ENCODE measurements at places on chromosomes 1 and 21.

- no peak for DNase-seq
These were observed 98.3 kb upstream of the IPO9 start for GRCh38 chr1:201730611-201731010.

GRCh38 chr1:230077436-230078213, 10.6 kb downstream of the GALNT2 start:
- DNase-seq: no peak

DNA sequence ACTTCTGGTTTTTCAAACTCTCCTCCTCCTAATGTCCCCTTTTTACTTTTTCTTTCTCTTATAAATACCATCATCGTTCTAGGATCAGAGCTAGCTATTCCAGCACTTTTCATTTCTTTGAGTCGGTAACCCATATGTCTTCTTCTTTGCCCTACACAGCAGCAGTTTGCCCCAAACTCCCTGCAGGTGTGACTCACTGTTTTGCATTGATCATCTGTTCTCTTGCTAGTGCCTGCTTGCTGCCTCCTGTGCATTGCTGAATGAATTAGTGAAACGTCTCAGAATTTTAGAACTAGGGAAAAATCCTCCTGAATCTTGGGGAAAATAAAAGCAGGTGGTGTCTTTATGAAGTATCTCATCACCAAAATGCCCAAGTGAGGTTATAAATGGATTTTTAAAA, 21.7 kb downstream of the KCNK2 start:
- DNase-seq: no peak

DNA sequence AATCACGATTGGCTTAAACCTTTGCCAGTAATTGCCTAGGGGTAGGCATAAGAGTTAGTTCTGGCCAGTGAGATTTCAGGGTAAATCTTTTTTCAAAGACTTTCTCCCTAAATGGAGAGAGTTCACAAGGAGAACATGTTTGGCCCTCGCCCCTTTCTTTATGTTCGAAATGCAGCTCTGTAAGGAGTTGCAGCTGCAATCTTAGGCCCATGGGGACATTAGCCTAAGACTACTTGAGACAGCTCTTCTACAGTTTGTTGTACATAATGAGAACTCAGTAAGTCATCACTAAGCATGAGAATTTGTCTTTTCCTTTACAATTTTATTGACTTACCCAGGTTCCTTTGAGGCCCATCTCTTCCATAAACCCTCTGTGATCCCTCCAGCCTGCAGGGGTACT, 40.4 kb upstream of the GADD45A start:
- DNase-seq: no peak

DNA sequence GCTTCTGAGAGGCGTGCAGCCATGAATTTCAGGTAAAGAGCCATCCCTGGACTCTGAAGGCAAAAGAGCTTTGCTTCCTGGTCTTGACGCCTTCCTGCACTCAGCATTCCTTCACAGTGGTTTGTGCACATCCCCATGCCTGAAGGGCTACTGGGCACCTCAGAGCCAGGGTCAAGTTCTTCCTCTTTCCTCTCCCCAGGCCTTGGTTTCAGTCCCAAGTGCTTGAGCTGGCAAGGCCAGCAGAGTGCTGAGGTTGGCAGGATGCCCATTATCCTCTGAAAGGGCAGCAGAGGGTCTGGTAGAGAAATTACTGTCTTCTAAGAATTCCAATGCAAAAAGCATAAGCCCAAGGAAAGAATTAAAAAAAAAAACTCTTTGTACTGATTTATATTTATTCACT, 1064.9 kb downstream of the TTLL7 start:
- peak; percentile 1 for DNase-seq

GRCh38 chr1:42913426-42914091, 45.1 kb downstream of the SLC2A1 start:
- peak; percentile 62 for DNase-seq

DNA sequence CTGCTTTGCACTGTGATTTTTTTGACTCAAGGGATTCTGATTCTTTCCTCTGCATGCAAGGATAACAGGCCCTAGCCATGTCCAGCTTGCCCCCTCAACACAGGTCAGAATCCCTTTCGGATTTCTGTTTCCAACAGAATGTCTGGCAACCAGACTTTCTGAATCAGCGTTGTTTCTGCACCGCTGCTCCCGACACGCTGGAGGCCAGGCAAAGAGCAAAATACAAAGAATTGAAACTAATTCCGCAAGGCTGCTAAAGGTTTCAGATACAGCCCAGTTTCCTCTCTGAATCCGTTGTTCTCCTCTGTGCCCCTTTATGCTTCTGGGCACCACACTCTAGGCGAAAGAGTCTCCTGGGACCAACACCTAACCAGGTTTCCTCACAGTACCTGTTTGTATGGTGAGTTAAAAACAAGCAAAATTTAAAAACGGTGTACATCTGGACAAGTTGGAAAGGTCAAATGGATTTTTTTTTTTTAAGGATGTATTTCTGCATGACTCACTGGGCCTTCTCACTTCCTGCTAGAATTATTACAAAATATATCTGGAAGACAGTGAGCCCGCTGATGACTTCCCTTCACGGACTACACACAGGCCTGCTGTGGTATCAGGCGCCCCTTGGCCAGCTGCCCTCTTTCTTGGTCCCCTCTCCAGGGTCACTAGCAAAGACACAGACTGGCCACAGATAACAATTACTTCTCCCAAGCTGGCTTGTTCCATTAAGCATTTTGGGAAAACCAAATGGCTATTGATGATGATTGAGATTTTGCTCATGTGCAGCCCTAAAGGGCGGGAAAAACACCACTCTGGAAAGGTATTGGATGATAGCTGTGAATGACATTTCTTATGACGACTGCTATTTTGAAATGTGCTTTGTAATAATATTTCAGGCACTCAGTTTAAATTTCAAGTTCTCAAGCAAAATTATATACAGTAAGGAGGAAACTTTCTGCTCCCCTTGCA, 118.3 kb downstream of the TGFB2 start:
- no peak for DNase-seq

DNA sequence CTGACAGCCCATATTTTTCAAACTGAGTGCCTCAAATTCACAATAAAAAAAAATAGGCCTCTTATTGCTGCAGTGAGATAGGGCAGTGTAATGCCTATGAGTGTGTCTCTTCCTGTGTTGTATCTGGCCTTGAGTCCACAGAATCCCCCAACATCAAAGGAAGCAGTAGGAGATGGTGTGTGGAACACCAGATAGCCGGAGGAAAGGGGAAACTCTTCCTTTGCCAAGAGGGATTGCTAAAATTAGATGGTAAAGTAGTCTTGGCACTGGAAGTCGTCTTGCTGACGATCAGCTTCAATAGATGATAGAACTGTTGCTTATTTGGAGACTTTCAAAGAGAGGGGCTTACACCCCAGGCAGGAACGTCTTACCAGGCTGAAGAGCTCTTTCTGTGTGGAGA, 51.8 kb downstream of the RUNX1 start:
- DNase-seq: no peak

DNA sequence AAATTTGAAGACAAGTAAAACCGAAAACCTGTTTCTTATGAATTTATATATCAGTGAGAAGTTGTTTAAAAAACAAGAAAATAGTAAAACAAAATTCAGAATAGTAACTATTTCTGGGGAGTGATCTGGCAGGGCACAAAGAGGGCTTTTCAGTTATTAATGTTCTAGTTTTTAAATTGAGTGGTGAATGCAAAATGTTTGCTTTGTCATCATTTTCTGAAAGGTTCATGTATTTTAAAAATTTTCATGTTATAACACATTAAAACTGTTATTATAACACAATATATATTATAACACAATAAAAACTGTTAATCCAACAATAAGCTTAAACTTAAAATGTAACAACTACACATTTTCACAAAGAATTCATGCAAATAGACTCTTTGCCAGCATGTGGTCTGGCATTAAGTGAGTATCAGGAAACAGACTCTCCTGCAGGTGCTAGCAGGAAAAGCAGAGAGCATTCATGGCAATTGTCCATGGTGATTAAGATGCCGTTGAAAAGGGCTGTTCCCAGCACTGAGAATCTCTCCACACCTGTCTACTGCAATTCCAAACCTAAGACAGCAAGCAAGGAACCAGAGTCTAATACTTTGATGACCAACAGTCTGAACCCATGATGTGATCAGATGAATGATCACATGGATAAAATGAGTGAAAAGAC, 204.9 kb downstream of the TBX15 start:
- DNase-seq: peak; percentile 58

GRCh38 chr21:34528131-34528561, 16.1 kb upstream of the KCNE1 start:
- DNase-seq: no peak

DNA sequence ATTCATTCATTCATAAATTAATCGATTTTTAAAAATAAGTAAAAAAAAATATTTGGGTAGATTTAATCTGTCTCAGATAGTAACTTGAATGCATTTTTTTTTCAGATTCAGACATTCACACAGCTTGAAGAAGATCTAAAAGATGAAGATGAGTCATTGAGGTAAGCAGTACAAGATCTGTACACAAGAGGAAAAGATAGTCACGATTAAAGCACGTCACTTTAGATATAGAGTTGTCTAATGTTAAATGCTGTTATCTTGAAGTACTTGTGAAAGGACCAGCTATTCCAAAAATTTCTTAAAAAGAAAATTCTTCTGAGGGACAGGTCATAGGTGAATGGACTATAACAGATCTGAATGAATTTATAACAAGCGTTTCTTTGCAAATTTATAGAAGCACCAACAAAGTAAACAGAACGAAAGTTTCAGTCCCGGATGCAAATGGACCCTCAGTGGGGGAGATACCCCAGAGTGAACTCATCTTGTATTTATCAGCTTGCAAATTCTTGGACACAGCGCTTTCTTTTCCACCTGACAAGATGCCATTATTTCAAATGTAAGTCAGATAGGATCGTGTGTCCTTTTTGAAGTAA, 31.2 kb upstream of the MORC3 start:
- no peak for DNase-seq

DNA sequence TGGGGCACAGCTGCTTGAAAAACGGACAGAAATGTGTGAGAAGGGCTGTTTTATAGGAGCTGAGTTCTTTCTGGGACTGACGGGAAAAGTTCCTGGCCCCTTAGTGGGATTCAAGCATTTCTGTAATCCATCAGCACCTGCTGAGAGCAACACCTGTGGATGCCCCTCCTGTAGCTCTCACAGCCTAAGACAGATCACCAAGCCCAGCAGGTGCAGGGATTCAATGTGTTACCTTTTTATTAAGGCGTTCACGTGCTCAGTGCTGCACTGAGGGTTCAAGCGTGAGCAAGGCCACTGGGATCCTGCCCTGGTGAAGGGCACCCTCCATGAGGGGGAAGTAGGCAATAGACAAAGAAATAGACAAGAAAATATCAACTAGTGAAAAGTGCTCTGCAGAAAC, 14.9 kb downstream of the OLFML2B start:
- no peak for DNase-seq

DNA sequence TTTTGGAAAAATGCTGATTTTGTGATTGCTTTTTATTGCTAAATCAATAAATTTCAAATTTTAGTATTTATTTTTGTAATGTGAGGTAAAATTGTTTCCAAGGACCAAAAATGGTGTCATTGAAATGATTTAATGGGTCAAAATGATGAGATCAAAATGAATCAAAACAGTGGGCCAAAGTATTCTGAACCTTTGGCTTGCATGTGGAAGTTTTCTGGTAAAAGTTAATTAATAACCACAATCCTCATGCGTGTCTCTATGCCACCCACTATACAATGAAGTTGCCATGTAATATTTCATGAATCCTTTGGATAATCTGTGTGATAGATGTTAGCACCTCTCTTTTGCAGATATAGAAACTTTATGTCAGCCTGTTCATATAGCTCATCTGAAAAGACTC, 83.8 kb downstream of the PAPPA2 start:
- DNase-seq: no peak

GRCh38 chr1:175871647-175872046, 128.3 kb upstream of the TNR start:
- no peak for DNase-seq

GRCh38 chr1:175033953-175034352, 10.7 kb upstream of the MRPS14 start:
- no peak for DNase-seq

DNA sequence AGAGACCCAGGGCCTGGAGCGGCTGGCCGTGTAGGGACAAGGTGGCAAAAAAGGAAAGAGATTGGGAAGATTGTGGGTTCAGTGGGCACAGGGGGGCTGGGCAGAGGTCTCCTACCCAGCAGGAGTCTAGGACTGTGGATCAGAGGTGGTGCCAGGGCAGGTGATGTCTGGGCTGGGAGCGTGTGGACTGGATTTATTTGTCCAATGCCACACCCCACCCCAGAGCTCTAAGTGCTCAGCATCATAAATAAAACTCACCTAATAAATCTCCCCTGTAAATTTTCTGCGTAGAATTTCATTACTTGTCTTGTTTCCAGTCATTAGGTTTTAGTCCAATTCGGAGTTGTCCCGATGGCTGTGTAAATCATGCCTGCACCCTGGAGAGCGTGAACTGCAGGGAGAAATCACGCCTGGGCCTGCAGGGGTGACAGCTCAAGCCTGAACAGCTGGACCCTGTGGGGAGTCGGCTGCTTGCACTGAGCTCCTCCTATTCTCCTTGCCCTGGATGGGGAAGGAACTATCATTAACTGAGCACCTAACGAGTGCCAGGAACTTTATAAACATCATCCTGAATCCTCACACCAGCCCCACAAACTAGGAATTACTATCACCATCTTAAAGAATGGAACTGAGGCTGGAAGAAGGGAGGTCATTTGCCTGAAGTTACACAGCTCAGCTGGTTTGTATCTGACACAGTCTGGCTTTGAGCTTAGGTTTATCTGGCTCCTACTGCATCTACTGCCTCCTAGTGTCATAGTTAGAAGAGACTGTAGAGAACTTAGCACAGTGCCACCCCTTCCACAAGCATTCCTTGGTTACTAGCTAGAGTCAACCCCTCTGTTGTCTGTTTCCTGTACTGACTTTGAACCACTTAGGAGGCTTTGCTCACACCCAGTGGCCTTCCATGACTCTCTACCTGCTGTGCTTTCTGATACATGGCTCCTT, 25.0 kb upstream of the POU3F1 start:
- no peak for DNase-seq

DNA sequence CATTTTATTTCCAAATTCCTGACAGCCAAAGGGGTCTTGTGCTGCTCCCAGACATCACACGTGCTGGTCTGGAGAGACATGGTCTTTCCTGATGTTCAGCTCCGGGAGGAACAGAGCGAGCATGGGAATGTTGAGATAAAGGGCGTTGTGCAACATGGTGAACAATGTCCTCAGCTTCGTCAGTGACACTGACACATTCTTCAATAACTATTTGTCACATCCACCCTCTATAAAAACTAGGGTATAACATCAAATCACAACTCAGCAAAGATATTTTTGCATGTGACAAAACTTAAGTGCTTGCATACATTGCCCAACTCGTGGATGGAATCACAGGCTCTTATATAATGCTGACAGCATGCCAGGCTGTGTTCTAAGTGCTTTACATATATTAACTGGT, 42.4 kb upstream of the GRHL3 start:
- DNase-seq: no peak
